ENCODE measurements at places on chromosomes 2 and 18. TPM values are rescaled to one million over a fixed set of nuclear protein-coding genes. Genes with fewer than 3 reads are reported as not detected.

DNA sequence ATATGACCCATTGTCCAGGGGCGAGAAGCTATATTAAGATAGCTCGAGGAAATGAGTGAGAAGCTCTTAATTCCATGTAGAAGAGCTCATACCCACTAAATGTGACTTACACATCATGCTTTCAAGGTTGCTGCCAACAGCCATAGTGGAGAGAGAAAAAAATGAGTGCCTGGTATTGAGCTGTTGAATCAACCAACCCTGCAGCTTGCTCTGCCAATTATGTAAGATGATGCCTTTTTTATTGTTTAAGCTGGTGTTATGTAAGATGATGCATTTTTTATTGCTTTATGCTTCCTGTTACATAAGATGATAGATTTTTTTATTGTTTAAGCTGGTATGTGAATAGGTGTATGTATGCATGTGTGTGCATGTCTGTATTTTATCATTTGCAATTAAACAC is 228.2 kb downstream of the CCDC178 start:
- H3K4me1 ChIP-seq: no peaks in the 10 kb centered on the region
- H3K27ac ChIP-seq: no peak overlapping the region
- no peaks in the 10 kb centered on the region for H3K27me3 ChIP-seq
- no peak for DNase-seq
- no peaks in the 10 kb centered on the region for H3K36me3 ChIP-seq
- H3K4me3 ChIP-seq: no peak overlapping the region

DNA sequence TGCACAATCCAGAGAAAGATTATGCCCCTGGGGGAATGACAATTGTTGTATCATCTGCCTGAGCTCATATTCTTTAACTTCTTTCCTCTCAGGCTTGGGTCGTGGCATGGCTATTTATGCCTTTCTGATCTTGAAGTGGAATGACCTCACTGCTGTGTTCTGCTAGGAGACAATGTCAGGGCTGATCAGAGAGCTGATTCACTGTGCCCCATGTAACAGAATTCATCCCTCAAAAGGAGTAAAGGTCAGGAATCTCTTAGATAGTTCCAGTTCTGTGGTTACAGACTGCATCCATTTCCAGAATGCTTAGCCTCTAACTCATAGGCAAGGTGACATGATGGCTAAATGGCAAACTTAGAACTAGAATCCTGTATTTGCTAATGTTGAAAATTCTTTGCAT is 511.7 kb upstream of the CNTNAP5 start:
- no peaks in the 10 kb centered on the region for H3K4me1 ChIP-seq
- no peak for DNase-seq
- H3K27ac ChIP-seq: no peak overlapping the region
- H3K36me3 ChIP-seq: no peaks in the 10 kb centered on the region
- no peaks in the 10 kb centered on the region for H3K27me3 ChIP-seq
- no peak overlapping the region for H3K4me3 ChIP-seq

LYPD6B gene
- total RNA-seq: 12.4 TPM

SLC9A2 gene
- total RNA-seq: 0.06 TPM

- H3K4me3 ChIP-seq: no peak overlapping the region
- peak; percentile 61 for DNase-seq
- H3K36me3 ChIP-seq: no peaks in the 10 kb centered on the region
- no peaks in the 10 kb centered on the region for H3K27me3 ChIP-seq
- no peak overlapping the region for H3K27ac ChIP-seq
- H3K4me1 ChIP-seq: no peaks in the 10 kb centered on the region
Observed at GRCh38 chr2:158321264-158321663, 135.3 kb downstream of the CCDC148 start.

GRCh38 chr2:215571689-215572088 is 135.8 kb upstream of the FN1 start:
- no peaks in the 10 kb centered on the region for H3K4me1 ChIP-seq
- DNase-seq: no peak
- no peaks in the 10 kb centered on the region for H3K36me3 ChIP-seq

GALNT3 gene
- total RNA-seq: 26.6 TPM

LHCGR gene
- total RNA-seq: 0.26 TPM

DNA sequence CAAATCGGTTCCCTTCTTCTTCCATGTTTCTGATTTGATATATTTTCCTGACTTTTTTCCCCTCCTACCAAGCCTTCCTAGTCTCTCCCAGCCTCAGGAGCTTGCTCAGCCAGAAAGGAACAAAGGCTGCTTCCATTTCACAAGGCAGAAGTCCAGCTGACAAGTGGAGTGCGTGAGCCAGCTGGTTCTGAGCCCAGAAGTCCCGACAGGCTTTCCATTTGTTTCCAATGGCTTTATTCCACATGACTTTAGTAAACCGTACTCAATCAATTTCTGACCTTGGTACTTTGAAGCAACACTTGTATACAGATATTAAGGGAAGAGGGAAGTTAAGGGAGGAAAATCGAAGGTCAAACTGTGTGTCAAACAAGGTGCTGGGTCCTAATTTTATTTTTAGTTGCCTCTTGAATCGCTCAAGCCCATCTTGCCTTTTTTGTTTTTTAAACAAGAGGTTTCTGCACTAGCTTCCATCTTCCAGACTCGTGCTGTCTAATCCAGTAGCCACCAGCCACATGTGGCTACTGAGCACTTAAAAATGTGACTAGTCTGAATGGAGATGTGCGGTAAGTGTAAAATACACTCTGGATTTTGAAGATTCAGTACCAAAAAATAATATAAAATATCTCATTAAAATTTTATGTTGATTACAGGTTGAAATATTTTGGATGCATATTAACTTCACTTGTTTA is 36.2 kb downstream of the WIPF1 start:
- peak; percentile 93 for DNase-seq
- H3K4me1 ChIP-seq: peaks cover 13% of the 10 kb centered on the region
- H3K27me3 ChIP-seq: no peaks in the 10 kb centered on the region
- H3K27ac ChIP-seq: no peak overlapping the region

DNA sequence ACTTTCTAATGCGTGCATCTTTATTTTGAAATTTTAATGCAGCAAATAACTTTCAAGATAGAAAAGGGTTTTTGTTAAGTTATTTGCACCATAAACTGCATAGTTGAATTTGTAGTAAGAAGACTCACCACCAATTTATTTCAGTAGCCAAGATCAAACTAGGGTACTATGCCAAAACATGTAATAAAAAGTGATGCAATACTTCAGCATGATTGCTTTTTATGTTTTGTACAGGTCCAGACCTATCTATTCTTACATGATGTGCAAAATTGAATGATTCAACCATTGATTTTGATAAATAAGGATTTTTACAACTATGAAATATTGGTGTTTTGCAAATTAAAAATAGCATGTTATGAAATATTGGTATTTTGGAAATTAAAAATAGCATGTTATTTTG is 26.7 kb downstream of the AGPS start:
- no peaks in the 10 kb centered on the region for H3K36me3 ChIP-seq
- no peaks in the 10 kb centered on the region for H3K4me1 ChIP-seq
- no peak overlapping the region for H3K27ac ChIP-seq
- DNase-seq: no peak

DNA sequence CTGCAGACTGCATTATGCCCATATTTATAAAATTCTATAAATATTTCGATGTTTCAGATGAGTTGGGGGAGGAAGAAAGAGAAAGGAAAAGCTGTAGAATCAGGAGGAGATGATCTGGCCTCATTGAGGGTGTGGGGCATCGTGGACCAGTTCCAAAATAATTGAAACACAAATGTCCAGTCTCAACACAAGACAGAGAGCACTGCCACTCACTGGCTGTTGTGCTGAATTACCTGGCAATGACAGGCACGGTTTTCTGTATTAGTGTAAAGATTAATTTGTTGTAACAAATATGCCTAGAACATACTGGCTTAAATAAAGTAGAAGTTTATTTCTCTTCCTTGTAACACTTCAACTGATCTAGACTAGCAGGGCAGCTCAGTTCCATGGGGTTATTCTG is 24.1 kb downstream of the POLE4 start:
- H3K4me3 ChIP-seq: no peak overlapping the region
- H3K36me3 ChIP-seq: peaks cover 4% of the 10 kb centered on the region
- H3K27me3 ChIP-seq: no peaks in the 10 kb centered on the region
- no peak for DNase-seq
- H3K27ac ChIP-seq: no peak overlapping the region

GRCh38 chr2:174222154-174222553 is 26.2 kb downstream of the OLA1 start:
- no peak overlapping the region for H3K4me3 ChIP-seq
- DNase-seq: no peak
- no peaks in the 10 kb centered on the region for H3K27me3 ChIP-seq
- H3K36me3 ChIP-seq: no peaks in the 10 kb centered on the region
- no peak overlapping the region for H3K27ac ChIP-seq

ELOA2 gene
- total RNA-seq: not detected

MAL gene
- total RNA-seq: 1.3 TPM

- H3K27ac ChIP-seq: no peak overlapping the region
- H3K4me3 ChIP-seq: no peak overlapping the region
- no peak for DNase-seq
- H3K27me3 ChIP-seq: no peaks in the 10 kb centered on the region
Observed at GRCh38 chr2:12293874-12294273, 422.9 kb upstream of the TRIB2 start.

GRP gene
- total RNA-seq: 40.8 TPM

DNA sequence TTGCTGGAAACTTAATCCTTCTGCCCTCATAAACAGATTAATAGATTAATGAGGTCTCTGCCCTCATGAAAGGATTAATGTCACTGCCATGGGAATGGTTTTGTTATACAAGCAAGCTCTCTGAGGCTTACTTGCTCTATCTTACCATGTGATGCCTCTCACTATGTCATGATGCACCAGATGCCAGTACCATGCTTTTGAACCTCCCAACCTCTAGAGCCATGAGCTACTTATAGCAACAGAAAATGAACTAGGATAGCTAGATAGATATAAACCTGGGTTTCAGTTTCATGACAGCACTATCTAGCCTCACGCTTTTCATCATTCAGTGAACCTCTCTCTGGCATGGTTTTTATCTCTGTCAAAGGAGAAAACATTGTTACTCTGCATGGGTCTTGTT is 371.6 kb upstream of the LRP1B start:
- no peaks in the 10 kb centered on the region for H3K4me1 ChIP-seq
- H3K27ac ChIP-seq: no peak overlapping the region
- H3K4me3 ChIP-seq: no peak overlapping the region
- no peaks in the 10 kb centered on the region for H3K27me3 ChIP-seq
- no peak for DNase-seq

RAB10 gene
- total RNA-seq: 86.0 TPM

GRCh38 chr2:240151477-240152031 is 11.1 kb upstream of the OTOS start:
- DNase-seq: no peak
- H3K27me3 ChIP-seq: no peaks in the 10 kb centered on the region
- H3K4me3 ChIP-seq: no peak overlapping the region

RFX8 gene
- total RNA-seq: 0.58 TPM

DNA sequence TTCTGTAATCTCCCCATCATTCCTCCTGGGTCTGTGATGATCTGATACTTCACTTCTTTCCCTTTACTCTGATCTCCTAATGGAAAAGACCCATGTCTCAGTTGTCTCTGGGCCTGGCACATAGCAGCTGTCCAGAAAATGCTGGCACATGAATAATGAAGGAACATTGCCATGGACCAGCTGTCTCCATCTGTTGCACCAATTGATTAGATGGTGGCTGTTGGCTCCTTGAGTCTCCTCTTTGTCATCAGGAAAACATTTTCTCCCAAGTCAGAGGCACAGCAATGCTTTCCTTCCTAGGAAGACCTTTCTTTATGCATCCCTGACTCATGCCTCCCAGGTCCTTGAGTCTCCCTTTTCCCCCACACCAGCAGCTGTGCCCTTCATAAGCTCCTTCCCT is 286.2 kb upstream of the CXCR4 start:
- DNase-seq: no peak
- H3K36me3 ChIP-seq: no peaks in the 10 kb centered on the region
- H3K4me1 ChIP-seq: no peaks in the 10 kb centered on the region
- peaks cover 2% of the 10 kb centered on the region for H3K27me3 ChIP-seq
- no peak overlapping the region for H3K4me3 ChIP-seq

GRCh38 chr2:104077573-104077972 is 776.3 kb upstream of the POU3F3 start:
- H3K27ac ChIP-seq: no peak overlapping the region
- no peaks in the 10 kb centered on the region for H3K4me1 ChIP-seq
- DNase-seq: no peak
- H3K27me3 ChIP-seq: no peaks in the 10 kb centered on the region
- H3K36me3 ChIP-seq: no peaks in the 10 kb centered on the region
- H3K4me3 ChIP-seq: no peak overlapping the region

CNDP1 gene
- not detected for total RNA-seq

SLC14A1 gene
- 10.5 TPM for total RNA-seq

DNA sequence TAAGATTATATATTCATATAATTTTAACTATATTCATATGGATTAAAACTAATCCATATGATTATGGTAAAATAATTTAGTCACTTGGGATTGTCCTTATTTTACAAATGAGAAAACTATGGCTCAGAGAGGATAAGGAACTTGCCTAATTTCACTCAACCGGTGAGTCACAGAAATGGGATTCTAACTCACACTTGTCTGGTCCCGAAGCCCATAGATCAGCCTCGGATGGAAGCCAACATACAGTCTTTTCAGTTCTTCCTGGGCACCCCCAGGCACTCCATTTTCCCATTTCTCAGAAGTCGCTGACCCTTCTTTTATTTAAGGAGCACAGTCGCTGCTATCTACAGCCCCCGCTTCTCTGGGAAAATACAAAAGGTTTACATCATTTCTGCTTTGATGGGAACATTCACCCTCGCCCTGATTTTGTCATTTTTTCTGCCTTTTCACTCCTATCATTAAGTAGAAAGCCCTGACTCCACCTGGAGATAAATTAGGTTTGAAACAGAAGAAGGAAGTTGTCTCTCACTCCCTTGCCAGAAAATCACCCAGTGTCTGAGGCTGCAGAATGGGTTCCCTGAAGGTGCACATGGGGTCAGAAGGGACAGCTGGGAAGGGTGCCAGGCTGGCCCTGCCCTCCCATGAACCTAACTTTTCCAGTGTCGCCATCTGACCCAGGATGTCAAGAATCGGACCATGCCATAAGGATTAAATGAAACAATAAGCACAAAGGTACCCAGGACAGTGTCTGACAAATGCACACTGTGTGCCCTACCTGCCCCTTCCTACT is 36.6 kb downstream of the CYP1B1 start:
- no peak for DNase-seq
- no peak overlapping the region for H3K27ac ChIP-seq
- H3K36me3 ChIP-seq: no peaks in the 10 kb centered on the region
- H3K27me3 ChIP-seq: peaks cover 4% of the 10 kb centered on the region
- no peak overlapping the region for H3K4me3 ChIP-seq

FAM110C gene
- total RNA-seq: 9.7 TPM

GRCh38 chr2:175057078-175057685 is 52.0 kb upstream of the CHN1 start:
- no peak overlapping the region for H3K4me3 ChIP-seq
- H3K27ac ChIP-seq: no peak overlapping the region
- no peaks in the 10 kb centered on the region for H3K4me1 ChIP-seq
- H3K27me3 ChIP-seq: no peaks in the 10 kb centered on the region
- no peaks in the 10 kb centered on the region for H3K36me3 ChIP-seq

DNA sequence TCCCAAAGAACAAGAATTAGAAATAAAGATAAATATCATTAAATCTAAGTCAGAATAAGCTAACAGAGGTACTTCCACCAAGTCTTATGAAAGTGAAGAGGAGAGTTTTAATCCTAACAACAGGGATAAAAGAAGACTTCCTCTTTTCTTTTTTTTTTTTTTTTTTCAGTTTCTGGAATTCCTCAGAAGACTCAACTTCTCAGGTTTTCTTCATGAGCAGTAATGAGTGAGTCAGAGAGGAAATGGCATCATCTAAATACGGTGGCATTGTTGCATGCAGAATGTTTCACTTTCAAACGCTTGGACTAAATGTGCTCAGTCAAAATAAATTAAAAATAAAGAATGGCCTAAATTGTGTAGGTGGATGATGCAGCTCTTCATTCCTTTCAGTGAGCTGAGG is 45.6 kb upstream of the ARHGAP15 start:
- H3K4me3 ChIP-seq: no peak overlapping the region
- no peak overlapping the region for H3K27ac ChIP-seq
- no peaks in the 10 kb centered on the region for H3K27me3 ChIP-seq
- H3K36me3 ChIP-seq: no peaks in the 10 kb centered on the region
- DNase-seq: no peak
